ENCODE measurements at places on chromosomes 1 and 21. TPM values are rescaled to one million over a fixed set of nuclear protein-coding genes. Genes with fewer than 3 reads are reported as not detected.

The CLDN19 gene
- total RNA-seq: not detected

GRCh38 chr1:119648620-119649004 is 546 bp upstream of the ZNF697 start:
- DNase-seq: no peak

DNA sequence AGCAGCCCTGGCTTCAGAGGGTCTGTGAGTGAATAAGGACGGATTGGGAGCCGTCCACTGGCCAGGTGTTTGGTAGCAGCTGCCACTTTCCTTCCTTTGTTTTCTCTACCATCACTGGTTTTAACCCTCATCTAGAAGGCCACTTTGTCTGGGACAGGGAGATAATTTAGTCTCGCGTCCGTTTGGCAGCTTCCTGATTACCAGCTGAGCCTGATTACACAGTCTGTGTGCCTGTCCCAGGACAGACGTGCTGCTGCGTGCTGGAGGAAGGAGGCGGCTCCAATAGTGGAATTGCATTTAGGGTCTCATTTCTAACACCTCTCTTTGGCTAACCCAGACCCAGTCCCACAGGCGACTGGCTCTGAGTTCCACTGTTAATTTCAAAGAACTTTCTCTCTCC is 24.6 kb upstream of the CASQ2 start:
- no peak for DNase-seq

DNA sequence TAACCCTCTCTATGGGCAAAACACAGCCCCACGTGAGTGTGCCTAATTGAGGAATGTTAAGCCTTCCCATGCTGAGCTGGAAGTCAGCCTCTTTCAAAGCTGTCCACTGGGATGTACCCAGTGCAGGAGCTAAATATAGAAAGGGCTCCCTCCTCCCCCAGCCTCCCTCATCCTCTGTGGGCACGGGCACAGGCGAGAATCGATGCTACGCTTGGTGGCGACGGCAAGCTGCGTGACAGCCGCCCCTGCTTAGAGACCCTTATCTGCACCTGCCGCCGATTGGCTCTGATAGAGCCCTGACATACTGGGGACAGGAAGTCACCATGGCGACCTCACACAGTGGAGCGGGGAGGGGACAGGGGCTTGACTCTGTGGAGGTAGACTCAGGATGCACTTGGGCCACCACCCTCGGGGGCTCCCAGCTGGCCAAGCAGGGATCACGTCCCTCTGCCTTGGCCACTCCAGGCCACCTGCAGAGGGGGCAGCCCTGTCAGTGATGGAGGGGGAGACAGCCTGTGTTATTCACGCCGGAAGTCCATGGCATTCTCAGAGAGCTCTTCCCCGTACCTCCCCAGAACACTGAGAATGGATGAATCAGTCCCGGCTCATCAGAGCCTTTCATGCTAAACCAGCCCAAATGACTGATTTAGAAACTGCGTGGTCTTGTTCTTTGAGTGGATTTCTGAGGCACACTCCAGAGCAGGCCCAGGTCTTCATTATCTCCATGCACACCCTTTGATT is 84.8 kb downstream of the KCND3 start:
- no peak for DNase-seq

The GRHL3 gene
- not detected for total RNA-seq

GRCh38 chr1:2824999-2825398 is 23.5 kb upstream of the TTC34 start:
- DNase-seq: no peak

All from SK-MEL-5 (cell line).